HL-60 (cell line): ENCODE measurements at places on chromosomes 4 and X.
A peak's percentile ranks its signal among the peaks of the same experiment; 100 is the strongest.

- DNase-seq: no peak
Observed at GRCh38 chr4:165874072-165874790, 1.2 kb downstream of the TLL1 start.

- DNase-seq: no peak
Observed at GRCh38 chr4:94743838-94744237, 13.9 kb upstream of the BMPR1B start.

DNA sequence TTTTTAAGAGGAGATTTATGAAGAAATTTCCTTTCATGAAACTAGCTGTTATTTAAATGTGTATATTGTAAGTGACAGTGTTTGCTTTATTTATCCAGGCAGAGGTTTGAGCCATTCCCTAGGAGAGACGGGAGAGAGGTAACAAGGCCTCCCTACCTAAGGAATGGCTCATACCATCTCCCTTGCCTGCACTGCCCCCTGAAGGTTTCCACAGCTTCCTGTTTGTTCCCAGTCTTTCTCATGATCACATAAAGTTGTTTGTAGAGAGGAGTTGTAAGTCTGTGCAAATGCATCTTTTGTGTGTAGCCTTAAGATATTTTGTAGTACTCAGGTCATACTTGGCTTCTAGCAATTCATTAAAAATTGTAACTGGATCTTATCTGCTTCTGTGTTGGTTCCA, 1504.5 kb upstream of the PCDH10 start:
- DNase-seq: no peak

DNA sequence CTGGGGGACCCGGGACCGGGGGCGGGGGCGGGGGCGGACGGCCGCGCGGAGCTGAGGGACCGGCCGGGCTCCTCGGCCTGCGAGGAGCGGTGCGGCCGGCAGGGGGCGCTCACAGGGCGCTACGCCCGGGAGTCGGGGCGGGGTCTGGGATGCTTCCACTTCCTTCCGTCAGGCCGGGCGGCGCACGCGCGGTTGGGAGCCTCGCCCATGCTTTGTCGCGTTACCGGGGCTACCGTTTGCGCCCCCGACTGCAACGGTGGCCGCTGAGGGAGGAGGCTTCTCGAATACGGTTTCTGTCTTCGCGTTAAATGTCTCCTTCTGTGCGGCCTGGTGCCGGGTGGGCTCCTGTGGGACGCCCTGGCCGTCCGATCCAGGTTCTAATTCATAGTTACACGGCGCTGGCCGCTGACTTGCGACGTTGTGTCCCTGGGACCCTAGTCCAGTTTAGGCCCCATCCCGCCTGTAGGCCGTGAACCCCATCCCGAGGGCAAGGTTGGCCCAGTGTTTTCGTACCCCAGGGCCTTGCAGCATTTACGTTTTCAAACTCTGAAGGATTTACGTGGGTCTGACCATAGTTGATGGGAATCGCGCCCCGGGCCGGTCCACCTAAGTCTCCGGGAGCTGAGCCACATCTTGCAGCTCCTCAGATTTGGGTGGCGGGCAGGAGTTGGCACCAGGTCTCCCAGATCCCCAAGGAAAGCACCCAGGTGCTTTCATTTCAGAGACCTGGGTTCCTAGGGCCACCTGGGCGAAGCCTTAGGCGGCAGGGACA, 549 bp downstream of the MSL3 start:
- peak; percentile 79 for DNase-seq

- no peak for DNase-seq
Observed at GRCh38 chr4:26176598-26177149, 144.1 kb upstream of the RBPJ start.

DNA sequence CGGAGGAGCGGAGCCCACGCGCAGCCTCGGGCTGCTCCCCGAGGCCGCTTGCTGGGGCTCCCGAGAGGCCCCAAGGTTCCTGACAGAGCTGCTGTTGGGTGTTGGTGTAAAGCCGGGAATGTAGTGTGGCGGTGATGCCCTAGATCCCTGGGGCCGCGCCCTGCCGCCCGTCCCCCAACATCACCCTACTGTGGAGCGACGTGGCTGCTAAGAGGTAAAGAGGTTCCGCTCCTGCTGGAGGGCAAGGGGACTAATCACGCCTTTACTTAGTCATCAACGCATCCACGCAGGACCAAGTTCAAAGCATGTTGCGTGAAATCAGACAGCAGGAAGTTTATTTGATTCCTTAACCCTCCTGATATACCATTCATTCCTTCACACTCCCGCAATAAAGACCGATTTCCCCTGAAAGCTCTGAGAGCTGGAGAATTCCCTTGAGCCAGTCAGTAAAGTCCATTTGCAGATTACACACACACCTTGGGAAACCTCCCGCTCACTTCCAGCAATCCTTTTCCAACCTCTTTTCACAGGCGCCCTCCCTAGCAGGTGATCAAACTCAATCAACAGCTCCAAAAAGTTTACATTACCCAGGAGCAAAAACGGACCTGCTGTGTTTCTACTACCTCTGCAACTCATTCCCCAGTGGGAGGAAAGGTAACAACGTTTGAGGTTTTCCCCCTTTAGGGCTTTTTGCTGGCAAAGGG, 579 bp upstream of the GABRA2 start:
- no peak for DNase-seq

DNA sequence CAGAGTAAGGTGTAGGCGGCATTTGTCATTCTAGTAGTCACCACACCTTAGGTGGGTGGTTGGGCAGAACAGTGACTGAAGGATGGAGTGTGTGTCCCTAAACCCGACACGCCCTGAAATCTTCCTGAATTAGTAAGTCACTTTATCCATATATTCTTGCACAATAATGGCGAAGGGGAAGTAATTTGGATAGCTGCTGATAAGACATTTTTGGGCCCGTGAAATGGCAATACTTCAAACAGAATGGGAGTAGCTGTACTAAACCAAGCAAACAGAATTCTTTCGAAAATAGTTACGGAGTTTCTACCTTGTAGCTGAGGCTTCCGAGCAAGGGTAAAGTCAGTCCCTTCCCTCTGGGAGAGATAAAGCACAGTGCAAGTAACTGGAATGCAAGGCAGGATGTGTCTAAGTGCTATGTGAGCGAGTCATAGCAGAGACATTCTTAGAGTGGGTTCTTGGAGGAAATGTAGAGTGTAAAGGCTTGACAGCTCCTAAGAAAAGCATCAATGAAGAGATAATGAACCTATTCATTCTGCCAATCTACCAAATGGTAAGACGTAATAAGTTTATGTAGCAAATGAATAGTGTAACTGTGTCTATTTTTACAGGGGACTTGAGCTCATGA, 72.8 kb downstream of the CLCN5 start:
- DNase-seq: no peak

GRCh38 chr4:80781431-80781830, 249.1 kb upstream of the BMP3 start:
- no peak for DNase-seq

DNA sequence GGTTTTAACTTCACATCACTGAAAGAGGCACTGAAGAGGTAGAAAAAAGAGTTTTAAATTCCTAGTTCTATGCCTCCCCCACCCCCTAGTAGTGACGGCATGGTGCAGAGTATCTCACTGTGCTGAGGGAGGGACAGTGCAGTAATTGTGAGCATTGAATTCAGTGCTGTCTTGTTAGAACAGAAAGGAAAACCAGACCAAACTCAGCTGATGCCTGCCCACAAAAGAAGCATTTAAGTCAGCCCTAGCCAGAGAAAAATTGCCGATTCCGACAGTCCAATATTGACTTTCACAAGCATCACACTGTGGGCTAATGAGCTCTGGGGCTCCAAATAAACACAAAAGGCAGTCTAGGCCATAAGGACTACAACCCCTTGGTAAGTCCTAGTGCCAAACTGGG, 417.7 kb downstream of the AR start:
- no peak for DNase-seq
